ENCODE measurements at places on chromosomes 4 and X.

- no peak for DNase-seq
Measured at GRCh38 chrX:37652589-37653231, 32.9 kb upstream of the XK start.

- no peak for DNase-seq
Measured at GRCh38 chr4:141046255-141046654, 87.0 kb downstream of the RNF150 start.

DNA sequence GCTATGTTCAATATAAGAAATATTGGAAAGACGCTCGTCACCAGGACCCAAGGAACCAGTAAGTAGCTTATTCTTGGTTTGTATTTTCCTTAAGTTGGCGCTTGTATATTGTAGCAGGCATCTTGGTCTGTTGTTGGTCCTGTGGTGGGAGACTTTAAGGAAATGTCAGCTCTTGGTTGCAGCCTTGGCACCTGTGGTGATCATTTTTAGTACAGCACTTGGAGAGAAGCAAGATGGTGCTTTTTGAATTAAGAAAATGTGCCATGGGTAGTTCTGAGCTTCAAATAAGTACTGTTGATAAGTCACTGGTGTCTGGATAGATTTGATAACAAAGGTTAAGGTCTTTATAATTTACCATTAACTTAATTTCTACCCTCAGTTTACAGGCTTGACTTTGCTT is 1.1 kb downstream of the RPS3A start:
- DNase-seq: no peak

GRCh38 chr4:77930876-77931275 is 68.2 kb downstream of the MRPL1 start:
- DNase-seq: no peak

GRCh38 chr4:35087218-35087617 is 1157.1 kb downstream of the ARAP2 start:
- DNase-seq: no peak

DNA sequence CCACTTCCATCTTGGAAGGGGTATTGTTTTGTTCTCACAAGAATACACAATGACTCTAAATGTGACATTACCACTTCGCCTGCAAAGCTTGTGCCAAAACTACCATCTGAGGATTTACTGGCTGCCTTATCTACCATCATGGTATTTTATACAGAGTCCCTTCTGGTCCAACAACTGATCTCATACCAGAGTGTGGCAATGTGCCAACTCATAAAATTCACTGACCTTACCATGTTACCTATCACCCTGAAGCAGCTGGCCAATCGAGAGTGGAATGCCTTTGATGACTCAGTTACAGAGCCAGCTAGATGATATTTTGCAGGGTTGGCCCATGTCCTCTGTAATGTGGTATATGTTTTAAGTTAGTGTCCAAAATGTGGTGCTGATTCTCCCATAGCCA is 3.8 kb upstream of the SERPINA7 start:
- no peak for DNase-seq

All from Panc1 (cell line).